ENCODE measurements at places on chromosomes 5 and 9.

DNA sequence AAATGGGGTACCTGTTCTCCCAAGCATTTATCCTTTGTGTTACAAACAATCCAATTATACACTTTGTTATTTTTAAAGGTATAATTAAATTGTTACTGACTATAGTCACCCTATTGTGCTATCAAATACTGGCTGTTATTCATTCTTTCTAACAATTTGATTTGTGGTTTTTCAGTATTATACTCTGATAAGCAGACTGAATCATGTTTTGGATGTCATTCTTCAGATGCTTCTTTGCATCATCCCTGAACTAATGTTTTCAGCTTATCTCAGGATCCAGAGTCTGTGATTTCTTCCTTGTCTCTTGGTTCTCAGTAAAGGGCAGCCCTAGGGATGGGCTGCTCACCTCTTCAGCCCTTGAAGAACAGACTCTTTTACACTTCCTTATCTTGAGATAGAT lies 177.8 kb upstream of the SGCD start:
- DNase-seq = no peak

DNA sequence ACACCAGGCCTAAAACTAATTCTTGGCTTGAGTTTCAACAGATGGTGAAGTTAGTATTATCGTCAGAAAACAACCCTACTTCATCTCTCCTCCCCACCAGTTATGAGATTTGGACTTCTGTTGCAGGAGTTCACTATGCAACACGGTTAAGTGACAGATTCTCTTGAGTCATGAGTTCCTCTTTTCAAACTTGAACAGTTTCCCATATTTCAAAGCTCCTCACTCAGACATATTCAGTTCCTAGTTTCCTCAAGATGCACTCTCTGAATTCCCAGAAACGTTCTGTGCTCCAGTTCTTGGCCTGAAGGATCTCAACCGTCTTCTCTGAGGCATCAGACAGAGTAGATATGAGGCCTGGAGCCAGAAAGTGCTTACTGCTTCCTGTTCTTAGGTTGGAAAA lies 7.3 kb upstream of the PTGER4 start:
- no peak for DNase-seq

DNA sequence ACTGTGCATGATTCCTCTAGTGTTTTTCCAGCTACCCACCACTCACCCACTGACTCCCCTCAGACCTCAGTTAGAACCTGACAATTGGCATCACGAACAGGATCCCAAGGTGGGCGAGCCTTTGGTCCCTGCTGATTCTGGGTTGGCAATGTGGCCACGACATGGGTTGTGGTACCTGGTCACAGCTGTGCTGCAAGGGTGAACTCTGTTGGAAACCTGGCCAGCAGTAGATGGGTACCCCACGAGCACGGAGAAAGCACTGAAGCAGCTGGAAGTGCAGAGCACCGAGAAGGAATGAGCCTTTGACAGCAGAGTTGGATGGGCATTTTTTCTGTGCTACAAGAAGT lies 180.1 kb downstream of the PDE4D start:
- DNase-seq = no peak

DNA sequence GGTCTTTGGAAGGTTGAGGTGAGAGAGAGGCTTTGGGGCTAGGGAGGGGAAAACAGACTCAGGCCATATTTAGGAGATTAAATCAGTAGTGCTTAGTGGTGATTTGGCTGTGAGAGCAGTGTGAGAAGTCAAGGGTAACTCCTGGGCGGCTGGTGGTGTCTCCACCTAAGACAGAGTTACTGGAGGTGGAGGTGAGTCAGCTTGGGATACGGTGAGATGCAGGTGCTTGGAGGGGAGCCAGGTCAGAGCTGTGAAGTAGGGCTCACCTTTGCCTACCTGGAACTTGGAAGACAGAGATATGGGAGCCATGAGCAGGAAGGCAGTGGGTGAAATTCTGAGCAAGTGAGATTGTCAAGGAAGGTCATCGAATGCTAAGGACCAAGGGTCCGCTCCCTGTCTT lies 24.5 kb downstream of the RGS3 start:
- no peak for DNase-seq

- DNase-seq = no peak
These were observed 160.1 kb downstream of the GHR start for GRCh38 chr5:42583322-42583721.

DNA sequence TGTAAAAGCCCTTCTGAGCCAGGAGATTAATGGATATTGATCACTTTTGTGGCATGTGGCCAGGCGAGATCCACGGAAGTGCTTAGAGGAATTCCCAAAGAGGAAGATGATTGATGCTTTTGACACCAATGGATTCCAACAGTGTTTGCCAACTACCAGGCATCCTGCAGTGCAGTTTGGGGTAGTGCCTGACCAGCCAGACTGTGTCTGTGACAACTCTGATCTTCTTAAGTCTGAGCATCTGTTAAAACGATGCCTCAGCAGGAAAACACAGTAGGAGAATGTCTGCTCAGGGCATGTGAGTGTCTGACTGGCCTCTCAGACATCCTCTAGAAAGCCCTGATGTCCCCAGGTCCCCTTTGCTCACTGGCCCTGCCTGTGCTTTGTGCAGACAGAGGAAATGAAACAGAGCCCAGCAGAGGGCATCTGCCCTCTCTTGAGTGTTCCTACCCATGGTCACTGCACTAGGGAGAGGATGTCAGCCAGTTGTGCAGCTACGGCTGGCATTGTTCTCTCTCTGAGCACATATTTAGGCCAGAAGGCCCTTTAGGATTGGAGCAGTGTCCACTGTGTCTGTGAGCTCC lies 57.0 kb downstream of the TRPC7 start:
- no peak for DNase-seq

DNA sequence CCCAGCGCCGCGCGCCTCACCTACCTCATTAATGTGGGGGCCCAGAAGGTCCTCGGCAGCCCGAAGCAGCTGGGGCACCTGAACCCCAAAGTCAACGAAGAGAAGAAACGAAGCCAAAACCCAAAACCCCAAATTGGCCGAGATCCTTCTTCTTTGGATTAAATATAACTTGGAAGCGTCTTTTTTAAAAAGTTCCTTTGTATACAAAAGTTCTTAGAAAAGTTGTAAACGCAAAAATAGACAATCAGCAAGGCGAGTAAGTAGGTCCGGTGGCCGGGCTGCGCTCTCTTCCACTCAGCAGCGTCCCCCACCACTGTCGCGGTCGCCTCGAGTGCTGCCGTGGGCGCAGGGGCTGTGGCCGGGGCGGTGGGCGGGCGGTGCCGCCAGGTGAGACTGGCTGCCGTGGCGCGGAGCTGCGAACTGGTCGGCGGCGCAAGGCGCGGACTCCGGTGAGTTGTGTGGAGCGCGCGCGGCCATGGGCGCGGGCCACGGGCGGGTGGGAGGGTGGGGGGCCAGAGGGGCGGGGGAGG lies 360 bp downstream of the KLF4 start:
- no peak for DNase-seq

GRCh38 chr9:33852216-33852826 lies 35.4 kb downstream of the UBE2R2 start:
- DNase-seq = peak; percentile 20

DNA sequence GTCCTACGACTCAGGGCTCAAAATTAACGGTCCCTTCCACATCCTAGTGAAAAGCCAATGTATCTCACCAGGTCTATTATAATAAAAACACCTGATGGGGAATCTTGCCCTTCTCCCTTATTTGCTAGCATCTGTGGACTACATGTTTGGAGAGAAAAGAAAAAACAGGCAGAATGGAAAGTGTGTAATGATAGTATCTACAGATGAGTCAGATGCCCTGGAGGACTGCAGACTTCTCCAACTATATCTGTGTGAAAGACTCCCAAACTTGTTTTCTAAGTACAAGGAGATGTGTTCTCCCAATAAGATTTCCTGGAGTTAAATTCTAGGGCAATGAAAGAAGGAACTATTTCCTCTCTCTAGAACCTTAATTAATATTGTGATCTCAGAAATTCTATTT lies 66.0 kb downstream of the FOXB2 start:
- no peak for DNase-seq

DNA sequence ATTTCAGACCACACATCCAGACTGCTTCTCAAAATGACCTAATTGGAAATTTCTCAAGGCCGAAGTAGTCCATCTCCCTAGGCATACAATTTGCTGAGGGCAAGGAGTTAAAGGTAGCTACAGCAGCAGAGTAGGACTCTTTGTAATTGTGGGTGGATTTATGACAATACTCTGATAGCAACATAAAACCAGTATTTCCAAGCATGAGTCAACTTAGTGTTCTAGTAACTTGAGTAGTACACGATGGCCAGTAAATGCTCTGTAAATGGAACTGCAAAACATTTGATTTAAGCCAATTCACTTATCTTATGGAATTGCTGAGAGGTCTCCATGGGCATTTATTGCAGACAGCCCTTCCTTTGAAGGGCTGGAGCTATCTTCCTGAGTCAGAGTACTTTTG lies 352.2 kb downstream of the PLK2 start:
- no peak for DNase-seq

GRCh38 chr9:129880654-129881546 lies 45.6 kb downstream of the USP20 start:
- no peak for DNase-seq

DNA sequence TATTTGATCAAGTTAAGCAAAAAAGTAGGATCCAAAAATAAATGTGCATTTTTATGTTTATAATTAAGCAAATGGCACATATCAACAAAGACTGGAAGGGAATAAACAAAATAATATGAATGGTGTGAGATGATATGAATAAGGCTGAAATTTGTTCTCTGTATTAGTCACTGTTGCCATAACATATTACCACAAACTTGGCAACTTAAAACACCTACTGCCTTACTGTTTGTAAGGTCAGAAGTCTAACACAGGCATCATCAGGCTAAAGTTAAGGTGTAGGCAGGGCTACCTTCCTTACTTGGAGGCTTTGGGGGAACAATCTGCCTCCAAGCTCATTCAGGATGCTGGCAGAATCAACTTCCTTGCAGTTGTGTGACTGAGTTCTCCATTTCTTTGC lies 19.3 kb downstream of the PGGT1B start:
- DNase-seq = no peak

DNA sequence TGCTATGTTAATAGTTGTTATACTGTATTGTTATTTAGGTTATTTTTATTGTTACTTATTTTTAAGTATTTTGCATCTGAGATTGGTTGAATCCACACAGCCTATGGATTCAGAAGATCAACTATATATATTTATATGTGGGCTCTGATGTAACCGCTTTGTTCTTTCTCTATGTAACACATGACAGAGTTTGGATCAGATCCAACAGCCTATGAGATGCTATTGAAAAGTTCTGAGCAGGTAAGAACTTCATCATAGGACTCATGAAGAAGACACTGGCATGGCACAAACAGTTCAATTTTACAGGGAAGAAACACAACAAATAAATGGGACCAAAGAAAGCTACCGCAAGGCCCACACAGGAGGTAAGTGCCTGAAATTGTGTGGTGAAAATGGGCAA lies 93.4 kb downstream of the GNAQ start:
- DNase-seq = no peak

All from stimulated activated CD8-positive, alpha-beta memory T cell treated with anti-CD3 and anti-CD28 coated beads, Interleukin-7, amount 100 ng/mL, for 1 hour (primary cell).